ENCODE measurements at places on chromosomes 4 and X.

DNA sequence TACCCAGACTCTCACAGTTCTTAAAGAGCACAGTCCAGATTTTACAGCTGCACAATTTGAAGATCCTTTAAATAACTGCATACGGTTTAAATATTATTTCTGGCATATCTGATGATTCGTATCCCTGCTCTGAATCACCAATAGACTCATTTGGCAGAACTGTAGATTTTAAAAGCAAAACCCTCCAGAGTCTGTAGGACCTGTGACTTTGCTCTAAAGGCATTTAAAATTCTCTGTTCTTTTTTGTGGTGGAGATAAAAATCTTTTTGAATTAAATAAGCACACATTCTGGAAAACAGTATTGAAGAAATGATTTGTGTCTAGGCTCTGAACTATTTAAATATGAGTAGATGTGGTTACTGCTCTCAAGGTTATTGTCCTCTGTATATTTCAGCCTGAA, 246.2 kb upstream of the PITX2 start:
- no peak for DNase-seq

GRCh38 chrX:110992611-110993010, 103.4 kb upstream of the PAK3 start:
- peak; percentile 2 for DNase-seq

GRCh38 chrX:130079824-130080406, 30.4 kb downstream of the ELF4 start:
- DNase-seq = peak; percentile 45

- DNase-seq = no peak
Measured at GRCh38 chr4:99861120-99861905, 32.9 kb downstream of the LAMTOR3 start.

DNA sequence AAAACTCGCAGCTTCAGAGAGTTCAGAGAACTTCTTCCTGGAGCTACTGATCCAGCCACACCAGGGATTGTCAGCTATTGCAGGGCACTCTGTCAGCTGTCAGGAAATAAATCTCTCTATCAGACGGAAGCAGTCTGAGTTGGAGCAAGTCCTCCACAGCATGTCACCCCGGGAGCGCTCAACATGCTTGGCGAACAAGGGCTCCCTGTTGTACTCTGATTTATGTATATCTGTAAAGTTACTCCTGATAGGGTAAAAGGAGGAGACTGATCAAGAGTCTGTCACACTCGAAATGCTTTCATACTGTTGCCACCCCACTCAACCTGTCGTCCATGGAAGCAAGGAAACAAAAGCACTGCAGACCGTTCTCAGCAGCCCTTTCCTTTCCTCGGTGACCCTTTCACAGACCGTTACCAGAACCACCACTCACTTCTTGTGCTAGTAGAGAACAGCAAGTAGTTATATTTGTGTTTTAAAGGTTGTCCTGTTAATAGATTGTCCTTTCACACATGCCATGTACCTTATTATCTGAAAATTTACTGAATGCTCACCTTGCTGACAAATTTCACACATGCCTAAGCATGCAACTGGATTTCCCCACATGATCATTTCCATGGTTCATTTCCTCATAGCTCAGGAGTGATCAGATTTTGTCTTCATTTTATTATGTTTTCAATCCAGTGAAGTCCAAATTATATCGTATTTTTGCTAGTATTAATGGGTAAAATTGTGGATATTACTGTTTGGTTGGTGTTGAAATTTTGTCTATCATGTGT, 2108.9 kb upstream of the TENM3 start:
- no peak for DNase-seq

DNA sequence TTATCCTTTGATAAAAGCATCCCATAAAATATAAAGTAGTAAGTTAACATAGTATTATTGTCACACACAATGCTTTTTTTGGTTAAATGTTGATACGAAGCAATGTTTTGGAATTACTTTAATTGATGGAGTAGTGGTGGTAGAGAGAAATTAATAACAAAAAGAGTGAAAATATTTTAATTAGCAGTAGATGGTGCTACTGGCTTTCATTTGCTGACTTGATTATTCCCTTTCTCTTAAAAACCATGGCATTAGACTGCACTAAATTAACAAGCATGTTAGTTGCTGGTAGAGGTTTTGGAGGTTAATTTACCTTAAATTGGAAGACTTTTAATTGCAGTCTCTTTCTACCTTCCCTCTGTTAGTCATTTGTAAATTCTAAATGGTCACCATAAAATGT, 8.9 kb upstream of the DCK start:
- DNase-seq = no peak

- DNase-seq = no peak
Measured at GRCh38 chrX:150094375-150094774, 156.1 kb upstream of the EOLA2 start.
